ENCODE measurements at places on chromosomes 5 and 9.
A peak's percentile ranks its signal among the peaks of the same experiment; 100 is the strongest.

GRCh38 chr9:120360046-120360445 lies 219.9 kb downstream of the CDK5RAP2 start:
- no peak for DNase-seq

GRCh38 chr9:100074093-100074492 lies 24.7 kb downstream of the ERP44 start:
- DNase-seq: no peak

GRCh38 chr9:86660146-86660943 lies 287.0 kb downstream of the GAS1 start:
- DNase-seq: no peak

- no peak for DNase-seq
Measured at GRCh38 chr5:175707751-175708375, 50.0 kb downstream of the HRH2 start.

GRCh38 chr5:18072600-18072999 lies 438.3 kb downstream of the TAF11L14 start:
- DNase-seq: no peak

DNA sequence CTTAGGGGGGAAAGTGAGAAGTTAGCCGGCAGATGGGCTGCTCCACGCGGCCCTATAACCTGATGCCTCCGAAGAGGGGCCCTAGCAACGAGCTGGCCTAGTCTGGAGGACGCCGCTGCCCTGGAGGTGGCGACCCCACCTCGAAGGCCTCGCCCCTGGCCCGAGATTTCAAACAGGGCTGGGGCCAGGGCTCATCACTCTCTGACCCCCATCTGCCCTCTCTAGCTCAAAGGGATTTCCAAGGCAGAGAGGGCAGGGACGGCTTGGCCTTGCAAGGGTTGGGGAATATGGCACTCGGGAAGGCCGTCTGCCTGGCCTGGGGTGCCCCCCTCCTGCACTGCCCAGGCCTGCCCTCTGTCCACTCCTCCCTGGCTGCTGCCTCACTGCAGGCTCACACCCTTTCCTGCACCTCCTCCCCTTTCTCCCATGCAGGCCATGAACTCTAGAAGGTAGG lies 25.5 kb upstream of the TIFAB start:
- DNase-seq: no peak

- DNase-seq: peak; percentile 45
Measured at GRCh38 chr9:130343445-130343918, 77.9 kb downstream of the HMCN2 start.

DNA sequence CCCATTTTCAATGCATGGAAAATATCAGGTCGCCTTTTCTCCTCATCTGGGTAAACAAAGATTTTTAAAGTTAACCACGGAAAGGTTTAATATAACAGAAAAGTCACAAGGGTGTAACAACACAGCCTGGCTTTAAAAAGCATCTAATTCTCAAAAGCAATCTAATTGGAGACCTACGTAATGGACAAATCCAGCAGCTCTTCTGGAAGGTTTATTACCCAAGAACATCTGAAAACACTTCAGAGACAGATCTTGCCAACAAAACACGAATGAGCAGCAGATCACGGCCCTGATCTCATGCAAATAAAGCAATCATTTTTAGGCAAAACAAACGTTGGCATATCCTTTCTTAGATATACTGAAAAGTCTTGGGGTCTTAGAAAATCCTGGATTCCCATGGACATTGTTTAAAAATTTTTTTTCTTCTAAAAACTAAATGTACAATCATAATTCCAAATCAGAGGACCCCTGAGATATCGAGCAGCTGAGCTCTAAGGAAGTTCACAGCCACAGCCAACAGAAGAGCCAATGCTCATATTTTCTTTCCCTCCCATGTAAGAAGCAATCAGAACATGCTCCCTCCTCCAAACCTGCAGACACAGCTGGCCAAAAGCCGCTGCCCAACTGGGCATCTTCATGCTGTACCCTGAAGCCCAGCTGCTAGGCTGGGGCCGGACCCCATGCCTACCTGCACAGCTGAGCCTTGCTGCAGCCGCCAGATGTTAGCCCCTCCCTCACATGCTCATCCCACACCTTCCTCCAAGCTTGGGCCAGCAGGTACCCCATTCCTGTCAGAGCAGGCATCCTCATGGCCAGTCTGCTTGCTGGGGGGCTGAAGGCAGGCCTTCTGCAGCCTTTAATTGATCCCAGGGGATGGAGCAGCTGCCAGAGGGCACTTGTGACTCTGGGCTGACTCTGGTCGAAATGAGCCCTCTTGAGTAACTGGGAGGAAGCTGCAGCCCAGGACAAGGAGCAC lies 11.2 kb downstream of the ANKS6 start:
- no peak for DNase-seq

- peak; percentile 77 for DNase-seq
Measured at GRCh38 chr5:39209924-39210323, 9.4 kb downstream of the FYB1 start.

GRCh38 chr5:4987431-4987830 lies 152.7 kb upstream of the ADAMTS16 start:
- no peak for DNase-seq

- no peak for DNase-seq
Measured at GRCh38 chr9:95753762-95754465, 121.6 kb upstream of the ERCC6L2 start.

GRCh38 chr5:134028496-134028895 lies 23.7 kb upstream of the VDAC1 start:
- DNase-seq: no peak

GRCh38 chr5:1292139-1292538 lies 2.7 kb downstream of the TERT start:
- DNase-seq: no peak

GRCh38 chr5:116773926-116774325 lies 199.3 kb upstream of the SEMA6A start:
- no peak for DNase-seq

GRCh38 chr9:70410368-70410767 lies 4.1 kb downstream of the KLF9 start:
- DNase-seq: no peak

GRCh38 chr5:127563136-127563535 lies 45.7 kb downstream of the PRRC1 start:
- DNase-seq: no peak

DNA sequence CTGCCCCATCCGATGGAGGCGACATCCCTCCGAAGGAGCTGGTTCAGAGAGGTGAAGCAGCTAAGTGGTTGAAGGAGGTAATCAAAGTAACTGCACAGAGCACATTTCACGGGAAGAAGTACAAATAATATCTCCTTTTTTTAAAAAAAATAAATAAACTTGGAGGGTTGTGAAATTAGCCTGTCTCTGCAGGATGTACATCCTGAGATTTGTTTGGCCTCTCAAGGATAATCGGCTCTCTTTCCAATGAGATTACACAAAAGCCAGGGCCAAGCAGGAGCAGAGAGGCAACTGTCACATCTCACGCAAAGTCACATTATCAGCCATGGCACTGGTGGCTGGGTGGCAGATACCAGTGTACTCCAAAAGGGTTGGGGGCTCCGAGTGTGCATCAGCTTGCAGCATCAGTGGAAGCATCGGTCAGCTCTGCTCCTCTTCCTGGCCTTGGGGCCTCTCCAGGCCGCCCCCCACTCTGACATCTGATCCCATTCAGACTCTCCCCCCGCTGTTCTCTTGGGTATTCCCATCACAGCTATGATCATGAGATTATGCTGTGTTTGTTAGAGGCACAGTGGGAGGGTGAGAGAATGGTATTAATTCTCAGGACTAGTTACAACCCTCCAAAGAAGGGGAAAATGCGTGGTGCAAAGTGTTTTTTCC lies 109.9 kb downstream of the UGCG start:
- DNase-seq: no peak

Measured in stimulated activated CD4-positive, alpha-beta T cell treated with anti-CD3 and anti-CD28 coated beads, Interleukin-4, amount 100 ng/mL, for 24 hours (primary cell).